ENCODE measurements at places on chromosomes 2 and 18.

DNA sequence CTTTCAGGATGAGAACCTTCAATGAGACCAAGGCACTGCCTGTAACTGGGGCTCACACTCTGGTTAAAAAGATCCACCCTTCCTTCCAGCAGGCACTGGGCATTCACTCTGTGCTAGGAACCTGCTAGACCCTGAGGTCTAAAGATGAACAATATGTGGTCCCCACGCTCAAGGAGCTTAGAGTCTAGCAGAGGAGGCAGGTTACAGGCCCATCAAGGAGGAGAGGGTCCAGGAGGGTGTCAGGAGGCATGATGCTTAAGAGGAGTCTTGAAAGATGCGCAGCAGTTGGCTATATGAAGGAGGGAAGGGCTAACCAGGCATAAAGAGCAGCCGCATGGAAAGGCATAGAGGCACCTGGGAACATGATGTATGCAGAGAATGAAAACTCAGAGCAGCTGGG lies 4.5 kb downstream of the ANKRD53 start:
- no peak for DNase-seq

DNA sequence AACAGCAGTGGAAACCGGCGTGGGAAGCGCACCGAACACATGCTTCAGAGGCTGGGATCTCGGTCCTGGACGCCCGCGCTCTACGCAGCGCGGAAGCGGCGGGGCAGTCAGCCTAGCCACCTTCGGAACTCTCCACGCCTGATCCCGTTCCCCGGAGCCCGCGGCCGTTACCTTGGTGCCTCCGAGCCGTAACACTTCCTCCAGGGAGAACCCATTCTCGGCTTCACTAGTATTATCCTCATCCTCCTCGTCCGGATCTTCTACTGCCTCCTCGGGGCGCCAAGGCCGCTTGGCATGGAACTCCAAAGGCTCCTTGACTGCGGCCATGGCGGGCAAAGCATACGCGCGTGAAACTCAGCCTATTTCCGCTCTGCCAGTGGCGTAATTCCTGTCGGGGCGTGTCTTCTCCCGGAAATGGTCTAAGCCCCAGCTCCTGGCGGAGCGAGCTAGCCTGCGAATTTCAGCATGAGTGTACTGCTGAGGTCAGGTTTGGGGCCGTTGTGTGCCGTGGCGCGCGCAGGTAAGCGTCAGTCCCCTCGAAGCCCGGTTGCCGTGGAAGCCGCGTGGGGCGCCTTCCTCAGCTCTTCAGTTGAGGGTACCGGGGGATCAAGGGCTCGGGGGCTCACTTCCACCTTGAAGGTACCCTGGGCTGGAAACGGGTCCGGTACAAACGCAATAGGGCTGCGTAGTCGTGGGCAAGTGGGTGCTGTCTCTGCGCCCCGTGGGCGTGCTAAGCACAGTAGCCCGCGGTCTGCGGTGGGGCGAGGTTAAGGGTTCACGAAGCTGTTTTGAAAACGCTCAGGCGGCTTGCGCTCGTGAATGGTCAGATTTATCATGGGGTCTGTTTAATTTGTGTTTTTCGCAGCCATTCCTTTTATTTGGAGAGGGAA lies at the start of the genes CEBPZ and NDUFAF7:
CEBPZ (minus strand) TSS at position 356 of the 890 bp plus-strand sequence; CDS start at position 327, 29 bp downstream.
NDUFAF7 (plus strand) TSS at position 418 of the 890 bp plus-strand sequence; CDS start at position 466, 48 bp downstream.
- peak; percentile 84 for DNase-seq

GRCh38 chr18:9806905-9807304 lies 78.9 kb upstream of the TXNDC2 start:
- DNase-seq = no peak

- peak; percentile 54 for DNase-seq
These were observed 1.2 kb upstream of the CABLES1 start for GRCh38 chr18:23133860-23134779.

GRCh38 chr2:195322324-195322723 lies 334.7 kb upstream of the SLC39A10 start:
- DNase-seq = no peak
